ENCODE measurements at places on chromosomes 11 and 22.

GRCh38 chr22:38228873-38229740, 27.3 kb downstream of the MAFF start:
- DNase-seq, result peak; percentile 21

DNA sequence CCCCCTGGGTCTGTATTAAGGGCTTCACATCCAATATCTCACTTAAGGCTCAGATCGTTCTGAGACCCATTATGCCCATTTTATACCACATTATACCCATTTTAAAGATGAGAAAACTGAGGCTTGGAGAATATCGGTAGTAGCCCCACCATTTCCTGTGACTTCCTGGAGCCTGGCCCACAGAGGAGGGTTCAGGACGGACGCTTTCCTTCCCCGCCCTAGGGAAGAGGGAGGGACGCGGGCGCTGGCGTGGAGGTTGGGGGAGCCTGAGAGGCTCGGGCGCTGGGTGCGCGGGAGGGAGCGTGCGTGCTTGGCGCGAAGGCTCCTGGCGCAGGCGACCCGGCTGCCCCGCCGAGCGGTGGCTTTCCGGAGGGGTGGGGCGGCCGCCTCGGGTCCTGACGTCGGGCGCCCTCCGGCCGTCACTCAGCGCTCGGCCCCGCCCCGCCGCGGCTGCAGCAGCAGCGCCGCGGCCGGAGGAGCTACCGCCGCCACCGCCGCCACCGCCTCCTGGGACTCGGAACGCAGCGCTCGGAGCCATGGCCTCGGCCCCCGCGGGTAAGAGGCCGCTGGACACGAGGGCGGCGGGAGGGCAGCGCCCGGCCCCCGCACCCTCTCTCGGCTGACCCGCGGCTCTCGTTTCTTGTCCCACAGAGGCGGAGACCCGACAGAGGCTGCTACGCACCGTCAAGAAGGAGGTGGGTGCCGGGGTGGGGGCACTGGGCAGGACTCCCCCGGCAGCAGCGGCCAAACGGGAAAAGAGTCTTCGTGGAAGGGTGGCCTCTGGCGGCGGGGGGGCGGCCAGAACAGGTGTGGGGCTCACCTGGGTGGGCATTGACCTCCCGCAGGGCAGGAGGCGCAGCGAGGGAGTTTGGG, at the start of gene SGSM1:
SGSM1 (plus strand) TSS at position 422 of the 873 bp plus-strand sequence; CDS start at position 537, 115 bp downstream.
- DNase-seq, result peak; percentile 70

GRCh38 chr22:43481568-43482317, 69.9 kb downstream of the MPPED1 start:
- DNase-seq, result no peak

DNA sequence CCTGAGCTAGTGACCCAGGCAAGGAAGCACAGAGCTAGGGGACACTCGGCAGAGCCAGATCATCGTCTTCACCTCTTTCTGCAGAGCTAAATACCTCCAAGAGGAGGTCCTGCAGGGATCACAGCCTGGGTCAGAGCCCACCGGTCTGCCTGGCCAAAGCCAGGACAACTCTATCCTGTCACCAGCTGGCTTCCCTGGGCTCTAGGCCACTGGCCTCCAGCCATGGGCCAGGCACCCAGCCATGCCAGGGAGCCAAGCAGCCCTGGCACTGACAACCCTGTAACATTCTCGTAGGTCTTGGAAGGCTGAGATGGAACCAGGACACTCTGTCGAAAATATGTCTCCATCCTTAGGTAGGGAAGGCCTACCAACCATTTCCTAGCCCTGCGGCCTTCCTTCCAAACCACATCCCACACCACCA, 270.1 kb downstream of the BUD13 start:
- no peak for DNase-seq

DNA sequence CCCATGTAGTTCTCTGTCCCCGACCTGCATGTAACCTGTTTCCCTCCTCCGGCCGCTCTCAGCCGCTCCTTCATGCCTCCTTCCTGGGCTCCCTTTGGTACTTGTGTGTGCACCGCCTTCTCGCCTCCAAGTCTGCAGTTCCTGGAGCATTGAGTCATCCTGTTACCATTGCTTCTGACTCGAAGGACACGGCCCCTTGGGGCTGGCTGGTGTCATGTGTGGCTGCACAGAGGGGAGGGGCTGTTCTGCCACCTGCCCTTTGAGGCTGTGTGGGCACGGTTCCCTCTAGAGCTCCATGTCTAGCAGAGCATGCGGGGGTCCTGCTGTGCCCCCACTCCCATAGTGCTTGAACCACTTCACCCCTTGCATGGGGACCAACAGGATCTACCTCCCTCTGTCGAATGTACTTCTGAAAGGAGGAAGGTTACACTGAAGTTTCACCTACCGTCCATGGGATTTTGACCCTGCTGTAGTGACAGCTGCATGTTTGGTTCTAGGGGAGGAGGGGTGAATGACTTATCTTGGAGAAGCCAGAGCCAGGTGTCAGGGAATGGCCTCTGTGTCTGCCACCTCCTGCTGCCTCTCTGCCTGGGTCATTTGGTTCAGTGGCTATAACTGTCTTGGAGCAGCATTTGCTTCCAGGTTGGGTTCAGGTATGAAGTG, 39.6 kb downstream of the BCR start:
- DNase-seq, result peak; percentile 24

- DNase-seq, result no peak
Measured at GRCh38 chr22:49688516-49689254, 139.0 kb downstream of the BRD1 start.

DNA sequence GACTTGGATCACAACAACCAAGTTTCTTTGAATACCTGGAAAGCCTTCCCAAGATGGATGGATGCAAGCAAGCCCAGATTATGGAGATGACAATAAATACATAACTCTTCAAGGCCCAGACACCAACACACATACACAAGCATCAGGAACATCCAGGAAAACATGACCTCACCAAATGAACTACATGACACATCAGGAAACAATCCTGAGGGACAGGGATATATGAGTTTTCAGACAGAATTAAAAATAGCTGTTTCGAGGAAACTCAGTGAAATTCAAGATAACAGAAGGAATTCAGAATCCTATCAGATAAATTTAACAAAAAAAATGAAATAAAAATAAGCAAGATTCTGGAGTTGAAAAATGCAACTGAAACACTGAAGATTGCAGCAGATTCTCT, 659.4 kb downstream of the METTL15 start:
- DNase-seq, result no peak

DNA sequence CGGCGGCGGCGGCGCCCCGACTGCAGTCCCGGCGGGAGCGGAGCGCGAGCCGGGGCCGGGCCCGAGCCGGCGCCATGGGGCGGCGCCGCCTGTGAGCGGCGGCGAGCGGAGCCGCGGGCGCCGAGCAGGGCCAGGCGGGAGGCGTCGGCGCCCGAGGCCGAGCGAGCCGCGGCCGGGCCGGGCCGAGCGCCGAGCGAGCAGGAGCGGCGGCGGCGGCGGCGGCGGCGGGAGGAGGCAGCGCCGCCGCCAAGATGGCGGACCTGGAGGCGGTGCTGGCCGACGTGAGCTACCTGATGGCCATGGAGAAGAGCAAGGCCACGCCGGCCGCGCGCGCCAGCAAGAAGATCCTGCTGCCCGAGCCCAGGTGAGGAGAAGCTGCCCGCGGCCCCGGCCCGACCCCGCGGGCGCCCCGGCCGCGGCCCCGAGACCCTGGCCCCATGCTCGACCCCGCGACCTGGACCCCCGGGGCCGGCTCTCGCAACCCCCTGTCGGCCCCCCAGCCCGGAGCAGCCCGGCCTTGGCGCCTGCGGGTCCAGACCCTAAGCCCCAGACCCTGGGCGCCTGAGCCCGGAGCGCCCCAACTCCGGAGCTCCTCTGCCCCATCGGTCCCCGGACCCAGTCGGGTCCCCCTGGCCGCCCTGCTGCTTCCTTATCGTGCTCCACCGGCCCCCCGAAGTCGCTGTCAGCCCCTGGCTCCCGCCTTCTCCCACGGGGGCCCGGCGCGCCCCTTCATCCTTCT, at the start of gene GRK2:
GRK2 (plus strand) TSS at position 25 of the 739 bp plus-strand sequence; CDS start at position 252, 227 bp downstream.
- DNase-seq, result peak; percentile 33

GRCh38 chr22:17876306-17876831, 102.1 kb upstream of the BID start:
- no peak for DNase-seq

GRCh38 chr11:64234647-64235379, 429 bp downstream of the VEGFB start:
- peak; percentile 44 for DNase-seq
